ENCODE measurements at places on chromosomes 6 and 20. TPM values are rescaled to one million over a fixed set of nuclear protein-coding genes. Genes with fewer than 3 reads are reported as not detected.

DNA sequence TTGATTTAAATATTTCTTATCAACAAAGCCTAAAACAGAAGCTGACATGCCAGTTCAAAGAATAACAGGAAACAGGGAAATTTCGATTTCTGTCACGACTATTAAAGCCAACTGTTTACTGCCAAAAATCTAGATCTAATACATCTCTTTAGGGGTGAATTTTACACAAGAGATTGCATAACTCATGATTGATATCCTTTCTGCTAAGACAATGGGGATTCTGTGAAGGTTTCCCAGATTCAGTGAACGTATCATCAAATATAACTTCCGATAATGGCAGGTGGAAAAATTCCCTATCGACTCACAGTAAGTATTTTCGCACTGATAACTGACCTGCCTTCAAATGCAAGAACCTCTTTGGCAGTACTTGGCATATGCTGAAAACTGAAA, 42.9 kb downstream of the NHSL1 start:
- no peak for DNase-seq

- no peak for DNase-seq
Measured at GRCh38 chr6:157592541-157592940, 211.6 kb downstream of the ZDHHC14 start.

DNA sequence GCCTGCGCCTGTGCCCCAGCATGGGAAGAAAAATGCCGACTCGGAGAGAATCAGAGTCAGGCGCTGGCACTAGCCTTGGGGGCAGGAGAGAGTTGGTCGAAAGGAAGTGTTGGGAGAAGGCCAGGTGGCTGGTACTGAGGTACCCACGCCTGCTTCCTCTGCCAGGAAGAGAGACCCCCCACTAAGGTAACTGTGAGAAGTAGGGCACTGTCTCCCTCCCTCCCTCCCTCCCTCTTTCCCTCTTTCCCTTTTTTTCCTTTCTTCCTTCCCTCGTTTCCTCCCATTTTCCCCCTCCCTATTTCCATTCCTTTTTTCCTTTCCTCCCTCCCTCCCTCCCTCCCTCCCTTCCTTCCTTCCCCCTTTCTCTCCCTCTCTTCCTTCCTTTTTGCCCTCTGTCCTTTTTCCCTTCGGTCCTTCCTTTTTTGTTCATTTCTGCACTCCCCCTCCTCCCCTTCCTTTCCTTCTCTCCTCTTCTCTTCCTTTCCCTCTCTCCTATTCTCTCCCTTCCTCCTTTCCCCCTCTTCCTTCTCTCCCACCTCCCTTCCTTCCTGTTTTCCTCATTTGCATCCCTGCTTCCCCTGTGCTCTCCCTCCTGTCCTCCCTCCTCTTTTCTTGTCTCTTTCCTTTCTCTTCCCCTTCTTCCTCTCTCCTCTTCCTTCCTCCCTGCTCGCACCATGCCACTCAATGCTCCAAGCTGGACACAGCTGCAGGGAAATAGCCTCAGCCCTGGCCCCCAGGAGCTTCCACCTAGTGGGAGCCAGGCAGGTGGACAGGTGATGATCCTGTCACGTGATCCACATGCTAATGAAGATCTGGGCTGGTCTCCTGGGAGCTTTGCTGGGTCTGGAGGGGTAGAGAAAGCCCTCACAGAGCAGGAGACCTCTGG, 148.0 kb downstream of the DHX35 start:
- no peak for DNase-seq

- no peak for DNase-seq
Measured at GRCh38 chr6:156703719-156704118, 73.5 kb upstream of the ARID1B start.

Gene VSTM2L
- 41.7 TPM for total RNA-seq

Gene REM1
- 0.69 TPM for total RNA-seq
